Amygdala (tissue), 56 donors: ENCODE measurements at places on chromosomes 6 and 20.

DNA sequence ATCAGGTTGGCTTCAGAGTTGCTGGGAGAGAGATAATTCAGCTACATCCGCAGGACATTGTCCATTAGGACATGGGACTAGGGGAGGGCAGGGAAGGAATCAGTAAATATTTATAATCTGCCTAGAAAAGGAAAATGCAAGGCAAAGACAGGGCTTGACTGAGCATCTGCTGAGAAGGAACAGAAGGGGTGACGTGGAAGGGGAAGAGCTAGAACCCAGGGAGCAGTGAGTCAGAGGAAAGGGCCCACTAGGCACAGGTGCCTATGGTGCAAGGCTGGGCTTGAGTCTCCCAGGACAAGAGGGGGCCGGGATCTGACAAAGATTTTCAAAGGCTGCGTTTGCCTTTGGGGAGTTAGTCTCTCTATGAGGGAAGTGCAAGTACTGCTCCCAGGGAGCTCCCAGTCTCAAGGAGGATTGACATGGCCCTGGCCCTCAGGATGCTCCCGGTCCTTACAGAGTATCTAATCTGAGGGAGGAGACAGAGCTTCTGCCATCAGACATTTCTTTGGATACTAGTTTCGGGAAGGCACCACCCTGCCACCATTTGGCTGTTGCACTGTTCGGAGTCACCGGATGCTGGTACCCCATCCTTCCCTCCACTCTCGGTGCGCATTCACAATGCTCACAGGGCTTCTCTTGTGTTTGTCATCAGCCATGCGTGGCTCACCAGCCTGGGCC lies 21.9 kb downstream of the VEGFA start:
- DNase-seq: no peak

DNA sequence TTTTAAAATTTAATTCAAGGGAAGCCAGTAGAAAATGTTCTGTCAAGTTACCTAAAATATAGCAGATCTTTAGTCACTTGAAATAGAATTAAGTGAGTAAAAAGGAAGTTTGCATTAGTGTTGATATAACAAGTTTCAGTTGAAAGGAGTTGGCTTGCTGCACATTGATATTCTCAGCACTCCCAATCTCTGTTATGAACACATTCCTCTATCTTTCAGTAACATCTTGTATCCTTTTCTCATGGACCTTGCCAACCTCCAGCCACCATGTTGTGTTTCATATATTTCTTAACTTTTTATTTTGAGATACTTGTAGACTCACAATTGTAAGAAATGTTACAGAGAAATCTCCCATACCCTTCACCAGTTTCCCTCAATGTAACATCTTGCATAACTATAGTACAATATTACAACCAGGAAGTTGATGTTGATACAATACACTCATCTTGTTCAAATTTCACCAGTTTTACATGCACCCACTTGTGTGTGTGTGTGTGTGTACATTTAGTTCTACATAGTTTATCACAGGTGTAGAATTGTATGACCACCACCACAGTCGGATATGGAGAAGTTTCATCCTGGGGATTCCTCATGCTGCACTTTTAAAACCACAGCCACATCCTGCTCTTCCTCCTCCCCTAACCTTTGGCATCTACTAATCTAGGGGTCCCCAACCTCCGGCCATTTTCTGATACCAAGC lies 20.2 kb upstream of the PAQR8 start:
- DNase-seq: no peak

DNA sequence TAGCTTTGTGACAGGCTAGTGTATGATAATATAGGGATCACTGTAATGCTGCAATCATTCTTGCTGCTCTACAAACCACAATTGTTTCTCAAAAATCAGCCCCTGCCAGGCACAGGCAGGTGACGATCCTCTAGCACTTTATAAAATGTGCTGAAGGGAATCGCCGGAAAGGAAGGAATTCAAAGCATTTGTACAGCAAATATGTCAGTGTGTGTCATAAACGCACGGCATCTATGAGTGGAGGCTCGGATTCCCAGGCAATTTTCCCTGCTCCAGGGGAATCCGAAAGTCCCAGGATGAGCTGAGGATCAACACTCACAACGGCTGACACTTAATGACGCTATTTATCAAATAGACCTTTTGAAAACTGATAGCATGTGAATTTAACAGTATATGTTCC lies 1.4 kb downstream of the PHACTR1 start:
- no peak for DNase-seq

DNA sequence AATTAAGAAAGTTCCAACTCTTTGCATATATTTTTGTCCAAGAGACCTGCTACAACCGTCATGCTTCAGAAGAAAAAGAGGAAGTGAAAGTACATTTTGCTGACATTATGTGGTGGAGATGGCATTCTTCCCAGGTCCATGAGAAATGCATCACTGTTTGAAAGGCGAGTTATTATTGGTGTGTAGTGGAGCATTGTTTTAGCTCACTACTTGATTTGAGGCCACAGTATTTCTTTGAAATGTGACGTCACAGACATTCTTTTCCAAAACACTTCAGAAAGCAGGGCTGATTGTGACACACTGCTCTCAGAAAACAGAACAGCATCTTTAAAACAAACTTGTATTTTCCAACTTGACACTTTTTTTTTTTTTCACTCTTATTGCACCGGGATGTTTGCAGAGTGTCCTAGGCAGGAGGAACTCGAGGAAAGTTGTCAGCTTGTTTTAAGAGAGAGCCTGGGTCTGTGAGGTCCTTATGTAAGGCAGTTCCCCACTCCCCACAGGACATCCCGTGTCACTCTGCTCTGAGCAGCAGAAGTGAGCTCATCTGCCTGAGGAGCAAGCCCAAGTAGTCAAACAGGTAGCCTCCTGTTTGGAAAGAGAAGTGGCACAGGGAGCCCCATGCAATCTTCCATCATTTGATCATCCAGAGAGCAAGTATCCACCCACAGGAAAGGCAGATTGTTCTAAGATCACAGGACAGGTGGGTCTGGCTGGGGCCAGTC lies 1.1 kb downstream of the SPTLC3 start:
- no peak for DNase-seq
